ENCODE measurements at places on chromosomes 11 and 22. TPM values are rescaled to one million over a fixed set of nuclear protein-coding genes. Genes with fewer than 3 reads are reported as not detected.

Gene MS4A12
- not detected for total RNA-seq

Gene RIBC2
- 2.4 TPM for total RNA-seq

Gene MMP13
- not detected for total RNA-seq

Gene DMC1
- total RNA-seq = not detected

Gene TBX10
- total RNA-seq = not detected

Gene OR51B4
- total RNA-seq = not detected

Gene ACR
- total RNA-seq = not detected

Gene NXPE2
- not detected for total RNA-seq

All from T-helper 17 cell (primary cell).